Activated B cell treated with CpG ODN at 0.5 μM for 24 hours (primary cell): ENCODE measurements at places on chromosomes 3 and 15. TPM values are rescaled to one million over a fixed set of nuclear protein-coding genes. Genes with fewer than 3 reads are reported as not detected.

Gene VGLL3
- not detected in 2 replicates for total RNA-seq

DNA sequence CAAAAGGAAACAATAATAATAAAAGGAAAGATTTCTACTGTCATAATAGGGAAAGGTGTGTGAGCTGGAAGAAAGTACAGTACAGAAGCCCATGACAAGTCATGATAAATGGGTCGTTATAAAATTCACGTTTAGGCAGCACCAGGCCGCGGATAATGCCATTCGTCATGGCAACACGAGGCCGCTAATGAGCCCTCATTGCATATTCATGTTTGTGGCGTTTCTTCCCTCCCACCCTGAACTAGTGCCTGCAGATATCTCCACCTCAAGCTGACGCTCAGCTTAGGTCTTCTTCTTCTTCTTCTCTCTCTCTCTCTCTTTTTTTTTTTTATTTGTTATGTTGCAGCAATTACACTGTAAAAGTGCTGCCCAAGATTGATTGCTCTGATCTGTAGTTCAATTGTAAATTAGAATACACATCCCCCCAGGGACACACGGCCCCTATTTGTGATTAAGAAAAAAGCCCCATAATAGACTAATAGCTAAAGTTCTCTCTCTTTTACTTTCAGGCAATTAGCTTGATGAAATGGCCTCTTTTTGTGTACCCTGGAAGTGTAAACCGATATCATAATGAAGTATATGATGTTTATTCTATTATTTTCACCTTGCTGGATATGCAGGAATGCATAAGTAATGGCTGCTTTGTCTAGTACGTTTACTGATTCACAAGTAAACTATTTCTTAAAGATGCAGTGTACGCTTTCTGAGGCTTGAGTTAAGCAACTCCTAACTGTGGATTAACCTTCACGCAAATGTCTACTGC lies 61.9 kb upstream of the NR2F2 start:
- no peak for DNase-seq

Gene RTP1
- not detected in 2 replicates for total RNA-seq

DNA sequence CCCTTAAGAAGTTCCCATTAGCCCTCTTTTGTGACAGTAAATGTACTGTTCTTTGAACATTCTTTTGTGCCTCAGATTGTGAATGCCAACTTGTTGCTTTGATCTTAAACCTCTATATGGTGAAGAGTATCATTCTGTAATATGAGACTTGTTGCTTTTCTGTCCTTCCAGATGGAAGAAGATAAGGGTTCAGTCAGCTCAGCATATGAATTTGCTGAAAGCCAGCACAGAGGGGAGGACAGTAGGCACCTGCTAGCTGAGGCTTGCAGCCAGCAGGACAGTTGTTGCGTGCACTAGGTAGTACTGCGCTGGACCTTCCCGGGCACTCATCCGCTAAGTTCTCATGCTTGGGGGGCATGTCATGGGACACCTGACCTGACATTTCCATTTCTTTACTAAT lies 74.7 kb downstream of the DCUN1D1 start:
- DNase-seq = no peak

- DNase-seq = no peak
These were observed 101.2 kb downstream of the SMAD6 start for GRCh38 chr15:66803182-66803729.

GRCh38 chr15:100929641-100930042 lies 10.5 kb downstream of the LRRK1 start:
- DNase-seq = no peak

DNA sequence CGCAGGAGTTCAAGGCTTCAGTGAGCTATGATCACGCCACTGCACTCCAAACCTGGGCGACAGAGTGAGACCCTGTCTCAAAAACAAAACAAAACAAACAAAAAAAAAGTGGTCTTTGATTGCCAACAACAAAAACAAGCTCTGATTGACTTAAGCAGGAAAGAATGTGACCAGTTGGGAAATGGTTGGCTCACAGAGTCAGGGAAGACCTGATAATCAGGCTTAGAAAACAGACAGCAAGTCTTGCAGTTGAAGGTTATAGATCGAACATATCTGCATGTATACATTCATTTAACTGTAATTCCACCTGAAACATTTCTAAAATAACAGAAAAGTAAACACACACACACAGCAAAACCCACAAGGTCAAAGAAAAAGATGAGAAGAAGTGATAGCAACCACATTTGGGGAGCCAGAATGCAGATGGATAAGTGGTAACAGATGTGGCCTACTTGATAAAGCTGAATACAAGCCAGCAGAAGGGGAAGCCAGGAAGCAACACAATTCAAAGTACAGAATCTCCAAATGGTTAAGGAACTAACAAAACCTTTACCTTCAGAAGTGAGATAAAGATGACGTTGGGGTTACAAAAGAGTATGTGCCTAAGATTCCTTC lies 699.9 kb upstream of the ZNF385D start:
- no peak for DNase-seq

DNA sequence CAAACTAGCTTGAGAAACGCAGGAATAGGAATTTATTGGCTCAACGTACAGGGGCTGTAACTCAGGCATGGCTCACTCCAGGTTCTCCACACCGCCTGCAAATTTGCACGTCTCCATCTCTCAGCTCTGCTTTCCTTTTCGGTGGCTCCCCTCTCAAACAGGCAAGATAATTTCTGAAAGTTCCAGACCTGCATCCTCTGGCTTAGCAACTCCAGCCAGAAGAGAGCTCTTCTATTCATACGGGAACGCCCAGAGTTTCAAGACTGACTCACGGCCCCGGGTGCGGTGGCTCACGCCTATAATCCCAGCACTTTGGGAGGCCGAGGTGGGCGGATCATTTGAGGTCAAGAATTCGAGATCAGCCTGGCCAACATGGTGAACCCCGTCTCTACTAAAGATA lies 139.7 kb upstream of the BNIP2 start:
- DNase-seq = no peak

GRCh38 chr3:89260721-89261120 lies 153.3 kb downstream of the EPHA3 start:
- DNase-seq = no peak

DNA sequence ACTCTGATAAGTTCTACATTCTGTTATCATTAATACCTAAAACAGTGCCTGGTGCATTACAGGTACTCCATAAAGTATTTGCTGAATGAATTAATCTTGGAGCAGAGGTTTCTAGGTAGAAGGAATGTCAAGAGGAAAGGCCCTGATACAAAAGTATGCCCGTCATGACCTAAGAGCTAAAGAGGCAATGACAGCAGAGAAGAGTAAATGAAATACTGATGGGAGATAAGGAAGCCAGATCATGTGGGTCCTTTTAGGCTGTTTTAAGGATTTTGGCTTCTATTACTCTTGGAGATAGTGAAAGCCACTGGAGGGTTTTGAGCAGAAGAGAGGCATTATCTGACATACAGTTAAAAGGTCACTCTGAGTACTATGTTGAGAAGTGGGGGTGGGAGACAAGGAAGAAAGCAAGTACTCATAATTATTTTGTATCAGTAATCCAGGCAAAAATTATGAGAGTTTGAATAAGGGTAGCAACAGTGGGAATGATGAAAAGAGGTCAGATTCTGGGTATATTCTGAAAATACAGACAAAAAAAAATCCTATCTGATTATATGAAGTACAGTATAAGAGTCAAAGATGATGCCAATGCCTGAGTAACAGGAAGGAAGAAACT lies 48.3 kb downstream of the DENND4A start:
- no peak for DNase-seq

DNA sequence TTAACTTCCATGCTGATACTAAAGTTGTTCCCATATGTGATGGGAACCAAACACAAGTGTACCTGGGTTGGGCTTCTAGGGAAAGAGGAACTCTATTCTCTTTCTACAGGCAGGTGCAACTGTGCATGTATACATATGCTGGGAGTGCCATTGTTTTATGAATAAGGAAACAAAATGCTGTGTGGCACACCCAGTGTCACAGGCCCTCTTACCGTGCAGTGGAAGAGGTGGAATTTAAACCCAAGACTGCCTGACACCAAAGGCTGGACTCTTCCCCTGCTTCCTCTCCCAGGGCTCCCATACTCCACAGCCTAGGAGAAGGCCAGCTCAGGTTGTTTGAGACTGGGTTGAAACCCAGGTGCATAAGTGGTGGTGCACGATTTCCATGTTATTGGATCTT lies 1.9 kb upstream of the FETUB start:
- no peak for DNase-seq

Gene NR1I2
- 1.1 and 1.2 TPM in 2 replicates for total RNA-seq

DNA sequence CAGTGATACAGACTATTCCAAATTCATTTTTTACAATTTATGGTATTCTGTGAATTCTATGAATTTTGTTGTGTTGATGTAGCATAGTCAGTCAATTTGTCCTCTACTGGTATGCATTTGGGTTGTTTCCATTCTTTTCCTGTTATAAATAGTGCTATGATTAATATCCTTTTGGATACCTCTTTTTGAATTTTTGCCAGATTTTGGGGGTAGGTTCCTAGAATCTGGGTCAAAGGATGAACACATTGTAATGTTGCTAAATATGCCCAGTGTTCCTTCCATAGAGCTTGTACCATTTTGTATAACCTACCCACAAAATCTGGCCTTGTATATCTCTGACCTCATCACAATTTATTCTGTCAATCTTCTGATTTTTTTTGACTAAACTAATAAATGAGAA lies 44.4 kb upstream of the C3orf38 start:
- DNase-seq = no peak

- DNase-seq = no peak
These were observed 402.1 kb upstream of the SUCLG2 start for GRCh38 chr3:68056556-68056955.

- DNase-seq = no peak
These were observed 14.6 kb downstream of the PLSCR5 start for GRCh38 chr3:146590521-146590920.

DNA sequence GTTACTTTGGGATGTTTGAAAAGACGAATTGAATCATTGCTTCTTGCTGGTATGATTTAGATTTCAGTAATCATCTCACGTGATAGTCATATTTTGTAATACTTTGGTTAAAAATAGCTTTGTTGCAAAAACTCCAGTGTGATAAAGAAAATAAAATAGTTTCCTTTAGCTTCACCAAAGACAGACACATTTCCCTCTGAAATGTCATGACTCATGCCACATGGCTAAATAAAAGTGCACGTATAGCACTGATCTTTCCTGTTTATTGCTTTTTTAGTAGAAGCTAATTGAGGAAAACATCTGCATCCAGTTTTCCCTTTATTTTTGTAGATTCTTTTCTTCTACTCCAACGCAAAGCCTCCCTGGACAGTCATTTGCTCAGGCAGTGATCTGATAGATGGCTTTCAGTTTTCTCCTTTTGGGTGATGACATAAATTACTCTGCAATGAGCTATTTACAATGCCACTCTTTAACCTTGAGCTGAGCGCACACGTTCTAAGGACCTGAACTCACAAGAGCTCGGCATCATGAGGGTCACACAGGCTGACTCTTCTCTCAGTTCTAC lies 84.9 kb downstream of the ARNT2 start:
- DNase-seq = no peak

Gene CADM2
- total RNA-seq = not detected in 2 replicates

Gene WDR72
- not detected in 2 replicates for total RNA-seq

DNA sequence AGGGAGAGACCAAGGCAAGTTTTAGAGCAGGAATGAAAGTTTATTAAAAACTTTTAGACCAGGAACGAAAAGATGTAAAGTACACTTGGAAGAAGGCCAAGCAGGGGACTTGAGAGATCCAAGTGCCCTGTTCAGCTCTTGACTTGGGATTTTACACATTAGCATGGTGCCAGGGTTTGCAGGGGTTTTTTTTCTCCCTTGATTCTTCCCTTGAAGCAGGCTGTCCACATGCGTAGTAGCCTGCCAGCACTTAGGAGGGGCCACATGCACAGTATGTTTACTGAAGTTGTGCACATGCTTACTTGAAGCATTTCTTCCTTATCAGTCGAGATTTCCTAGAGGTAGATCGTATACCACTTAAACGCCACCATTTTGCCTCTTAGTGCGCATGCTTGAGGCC lies 277.5 kb upstream of the AGTR1 start:
- no peak for DNase-seq

Gene UROC1
- not detected in 2 replicates for total RNA-seq
